ENCODE measurements at places on chromosomes 4 and X.

DNA sequence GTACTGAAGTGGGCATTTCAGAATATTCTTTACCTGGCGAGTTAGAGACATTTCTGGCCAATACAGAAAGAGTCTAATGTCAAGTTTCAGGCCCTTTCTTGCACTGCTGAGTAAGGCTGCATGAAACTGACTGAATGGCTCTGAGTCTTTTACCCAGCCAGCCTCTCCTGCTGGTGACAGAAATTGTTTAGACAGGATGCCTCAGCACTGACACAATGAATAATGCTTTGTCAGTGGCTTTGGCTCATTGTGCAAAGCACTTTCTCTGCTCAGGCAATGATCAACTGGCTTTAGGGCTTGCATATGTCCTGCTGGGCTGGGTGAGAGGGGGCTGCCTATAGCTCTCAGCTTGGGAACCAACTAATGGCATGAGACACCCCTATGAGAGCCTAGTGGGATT lies 45.5 kb downstream of the CLNK start:
- DNase-seq: no peak

- no peak for DNase-seq
These were observed 136.8 kb downstream of the ANAPC4 start for GRCh38 chr4:25513814-25514213.

GRCh38 chrX:9919632-9920172 lies 47.5 kb upstream of the CLDN34 start:
- no peak for DNase-seq

DNA sequence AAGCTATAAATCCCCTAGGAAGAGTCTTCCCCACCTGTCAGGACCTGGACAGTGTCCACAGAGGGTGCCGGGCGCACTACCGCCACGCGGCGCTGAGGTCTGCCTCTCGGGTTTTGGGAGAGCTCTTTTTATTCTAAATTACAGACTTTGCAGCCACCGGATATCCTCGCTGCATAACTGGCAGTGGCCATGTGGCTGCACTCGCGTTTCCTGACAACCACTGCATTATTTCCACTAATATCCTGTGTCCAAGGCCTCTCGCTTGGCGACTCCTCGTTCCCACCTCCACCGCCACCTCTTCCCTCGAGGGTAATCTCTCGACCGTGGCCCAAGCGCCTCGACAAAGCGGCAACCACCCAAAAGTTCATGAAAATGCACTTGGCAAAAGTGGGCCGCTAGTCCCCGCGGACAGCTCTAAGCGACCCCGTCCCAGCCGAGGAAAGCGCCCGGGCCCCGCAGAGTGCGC lies 512 bp upstream of the TMEM131L start:
- peak; percentile 55 for DNase-seq

DNA sequence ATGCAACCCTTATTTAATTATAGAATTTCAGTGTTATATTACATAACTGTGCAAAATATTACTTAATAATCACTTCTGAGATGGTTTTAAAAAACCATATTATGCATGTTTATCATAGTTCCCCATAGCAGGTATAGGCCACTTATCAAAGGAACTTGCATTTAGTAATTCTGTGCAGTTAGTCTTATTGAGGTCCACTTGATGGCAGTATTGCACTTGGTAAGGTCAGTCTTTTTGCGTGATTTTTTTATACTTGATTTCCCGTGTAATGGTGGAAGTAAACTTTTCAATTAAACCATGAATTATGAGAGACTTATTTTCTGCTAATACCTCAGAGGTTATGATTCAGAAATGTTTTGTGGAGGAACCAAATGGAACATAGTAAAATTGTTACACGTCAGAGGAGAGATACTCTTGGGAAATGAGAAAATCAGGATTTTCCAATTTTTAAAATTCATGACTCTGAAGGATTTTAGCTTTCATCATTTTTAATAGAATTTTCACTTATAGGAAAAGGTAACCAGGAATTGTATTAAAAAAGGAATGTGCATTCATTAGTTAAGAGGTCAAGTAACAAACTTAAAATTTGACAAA lies 230.0 kb downstream of the CCSER1 start:
- peak; percentile 71 for DNase-seq

DNA sequence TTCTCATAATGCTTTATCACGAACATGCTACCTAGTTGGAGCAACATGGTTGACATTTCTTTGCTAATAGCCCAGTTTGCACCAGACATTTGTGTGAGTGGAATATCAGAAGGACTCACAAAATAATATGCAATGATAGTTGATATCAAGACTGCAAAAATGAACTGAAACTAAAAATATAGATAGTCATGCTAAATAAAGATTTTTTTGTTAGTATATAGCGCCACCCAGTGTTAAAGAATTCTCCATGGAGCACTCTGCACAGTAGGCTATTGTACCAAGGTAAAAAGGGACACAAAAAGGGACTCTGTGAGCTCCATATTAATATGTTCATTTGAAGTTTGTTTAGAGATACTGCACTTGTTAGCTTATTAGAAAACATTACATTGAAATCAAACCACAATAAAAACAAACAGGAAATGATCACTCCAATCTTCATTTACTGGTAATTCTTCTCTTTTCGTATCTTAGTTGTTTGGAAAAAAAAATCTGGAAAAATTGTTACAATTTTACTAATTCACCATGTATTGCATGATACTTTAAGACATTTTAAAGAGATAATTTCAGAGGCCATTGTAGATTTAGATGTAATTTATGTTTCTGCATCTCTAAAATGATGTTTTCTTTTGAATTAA lies 1509.6 kb downstream of the ADGRL3 start:
- DNase-seq: peak; percentile 73

GRCh38 chrX:39421006-39421405 lies 619.7 kb downstream of the MID1IP1 start:
- no peak for DNase-seq

DNA sequence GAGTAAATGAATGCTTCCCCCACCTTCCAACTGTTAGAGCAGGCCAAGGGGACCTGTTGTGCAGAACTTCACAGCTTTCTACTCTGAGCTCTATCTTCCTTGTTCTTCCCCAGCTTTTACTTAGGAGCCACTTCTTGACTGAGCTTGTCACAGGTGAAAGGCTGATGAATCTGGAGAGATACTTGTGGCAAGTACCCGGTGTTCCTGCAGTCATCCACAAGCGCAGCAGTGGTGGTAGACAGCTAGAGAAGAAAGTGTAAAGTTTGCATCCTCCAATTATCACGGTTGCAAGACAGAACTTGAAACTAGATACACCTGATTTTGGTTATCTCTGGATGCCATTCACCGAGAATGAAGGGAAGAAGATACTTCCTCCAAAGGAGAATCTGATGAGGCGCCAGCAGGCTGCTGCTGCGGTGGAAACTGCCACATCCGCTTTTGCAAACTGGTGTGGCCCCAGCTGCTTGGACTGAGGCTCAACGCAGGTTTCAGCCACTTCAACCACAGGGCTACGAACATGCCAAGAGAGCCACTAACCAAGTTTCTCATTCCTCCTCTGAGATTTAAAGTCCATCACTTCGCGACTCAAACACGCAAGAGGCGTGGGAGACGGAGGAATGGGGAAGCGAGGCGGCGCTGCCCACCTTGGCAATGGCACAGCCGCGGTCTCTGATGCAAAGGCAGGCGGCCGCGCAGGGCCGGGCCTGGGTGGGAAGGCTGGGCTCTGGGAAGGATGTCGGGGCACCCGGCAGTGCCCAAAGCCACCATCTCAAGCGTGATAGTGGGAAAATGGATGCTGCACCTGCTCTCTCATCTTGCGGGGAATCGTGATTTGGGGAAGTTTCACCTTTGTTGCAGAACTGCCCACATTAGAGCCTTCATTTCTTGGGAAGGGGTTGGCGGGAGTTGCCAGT lies 1.3 kb upstream of the FHIP1A start:
- no peak for DNase-seq

DNA sequence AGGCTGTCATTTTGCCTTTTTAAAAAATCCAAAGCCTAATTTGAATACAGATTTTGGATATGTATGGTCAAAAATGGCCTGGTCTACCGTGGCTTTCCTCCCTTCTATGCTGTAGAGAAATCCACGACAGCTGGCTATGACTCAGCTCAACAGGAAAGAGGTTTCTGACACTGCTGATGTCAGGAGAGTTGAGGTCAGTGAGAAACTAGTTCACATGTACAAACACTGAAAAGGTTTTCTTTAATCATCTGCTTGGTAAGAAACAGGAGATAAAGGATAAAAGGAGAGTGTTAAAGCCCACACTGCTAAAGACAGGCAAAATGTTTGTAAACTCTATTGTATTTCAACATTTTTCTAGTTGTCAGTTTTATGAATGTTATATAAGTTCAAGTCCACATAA lies 113.9 kb downstream of the NYX start:
- no peak for DNase-seq

DNA sequence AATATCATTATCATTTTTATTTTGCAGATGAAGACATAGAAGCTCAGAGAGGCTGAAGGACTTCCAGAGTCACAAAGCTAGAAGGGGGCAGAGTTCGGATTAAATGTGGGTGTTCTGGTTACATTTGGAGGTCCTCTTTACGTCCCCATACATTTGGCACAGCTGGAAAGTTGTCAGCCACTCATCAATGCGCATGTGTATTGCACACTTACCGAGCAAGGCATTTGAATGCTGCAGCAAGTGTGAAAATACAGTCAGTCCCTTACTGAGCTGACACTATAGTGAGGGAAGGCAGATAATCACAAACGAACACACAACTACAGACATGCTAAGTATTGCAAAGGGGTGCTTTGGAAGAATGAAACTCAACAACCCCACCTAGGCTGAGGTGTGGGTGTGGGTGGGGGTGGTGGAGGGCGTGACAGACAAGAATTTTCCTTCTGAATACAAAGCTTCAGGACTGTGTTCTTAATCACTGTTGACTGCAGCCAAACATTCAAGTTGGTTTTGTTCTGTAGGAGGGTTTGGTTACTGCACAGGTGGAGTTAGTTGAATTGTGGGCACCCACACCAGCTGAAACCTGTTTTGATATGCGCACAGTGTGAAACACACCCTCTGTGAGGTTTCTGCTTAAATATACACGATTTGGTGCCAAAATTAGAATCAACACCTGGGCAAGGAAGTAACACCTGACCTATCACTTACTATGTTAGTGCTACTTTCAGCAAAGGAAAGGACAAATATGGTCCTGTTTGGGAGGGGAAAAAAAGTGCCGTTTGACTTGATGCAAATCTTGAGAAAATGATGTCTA lies 72.4 kb downstream of the COQ2 start:
- no peak for DNase-seq

DNA sequence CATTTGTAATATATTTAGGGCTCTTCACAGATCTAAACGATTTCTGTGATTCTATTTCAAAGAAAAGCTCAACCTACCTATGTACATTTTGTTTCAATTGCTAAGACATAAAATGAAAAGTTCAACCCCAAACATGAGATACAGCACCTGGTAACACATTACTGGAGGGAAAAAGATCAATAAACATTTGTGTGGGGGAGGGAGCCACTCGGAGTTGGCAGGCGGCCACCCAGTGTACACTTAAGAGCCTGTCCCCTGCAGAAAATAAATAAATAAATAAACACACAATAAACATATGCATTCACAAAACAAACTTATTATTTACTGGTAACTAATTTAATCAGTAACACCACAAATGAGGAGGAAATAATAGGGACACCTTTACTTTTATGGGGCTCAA lies 19.3 kb downstream of the PRSS48 start:
- peak; percentile 15 for DNase-seq

GRCh38 chr4:83890231-83890630 lies 354.3 kb downstream of the GPAT3 start:
- no peak for DNase-seq

DNA sequence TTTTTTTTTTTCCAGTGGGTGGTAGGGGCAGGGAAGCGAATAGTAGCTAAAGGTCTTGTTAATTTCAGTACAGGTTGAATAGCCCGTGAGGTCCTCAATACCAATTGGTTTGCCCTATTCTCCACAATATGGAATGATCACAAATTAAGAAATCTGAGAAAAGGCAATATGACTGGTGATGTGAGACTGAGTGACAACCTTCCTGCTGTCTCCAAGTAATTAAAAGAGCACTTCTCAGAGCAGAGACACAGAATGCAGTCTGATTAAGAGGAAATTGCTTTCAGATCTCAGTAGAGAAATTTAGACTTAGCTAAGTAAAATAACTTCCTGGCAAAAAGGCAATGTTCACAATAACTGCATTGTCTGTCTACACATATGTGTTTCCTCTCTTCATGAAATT lies 23.0 kb downstream of the GPR174 start:
- DNase-seq: no peak

- DNase-seq: no peak
These were observed 114.0 kb upstream of the ENPEP start for GRCh38 chr4:110361921-110362320.

- no peak for DNase-seq
These were observed 127.3 kb upstream of the CPEB2 start for GRCh38 chr4:14874990-14875389.

GRCh38 chr4:76582074-76582816 lies 147.2 kb downstream of the SHROOM3 start:
- no peak for DNase-seq

DNA sequence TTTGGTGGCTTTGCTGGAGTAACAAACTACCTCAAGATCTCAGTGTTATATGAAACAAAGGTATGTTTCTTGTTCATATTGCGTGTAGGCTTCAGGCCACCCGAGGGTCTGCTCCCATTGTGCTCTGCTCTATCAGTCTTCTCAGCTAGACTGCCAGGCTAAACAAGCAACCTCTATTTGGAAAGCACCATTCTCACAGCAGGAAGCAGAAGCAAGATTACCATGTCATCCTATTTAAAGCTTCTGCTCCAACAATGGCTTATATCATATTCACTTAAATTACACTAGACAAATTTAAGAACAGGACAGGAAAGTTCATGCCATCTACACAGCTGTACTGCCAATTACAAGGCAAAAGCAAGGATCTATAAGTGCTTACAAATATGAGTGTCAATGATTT lies 385.8 kb downstream of the PPARGC1A start:
- no peak for DNase-seq

GRCh38 chrX:119512146-119512800 lies 44.0 kb downstream of the SLC25A5 start:
- peak; percentile 78 for DNase-seq

GRCh38 chrX:119636419-119636818 lies 30.2 kb upstream of the NKRF start:
- no peak for DNase-seq

DNA sequence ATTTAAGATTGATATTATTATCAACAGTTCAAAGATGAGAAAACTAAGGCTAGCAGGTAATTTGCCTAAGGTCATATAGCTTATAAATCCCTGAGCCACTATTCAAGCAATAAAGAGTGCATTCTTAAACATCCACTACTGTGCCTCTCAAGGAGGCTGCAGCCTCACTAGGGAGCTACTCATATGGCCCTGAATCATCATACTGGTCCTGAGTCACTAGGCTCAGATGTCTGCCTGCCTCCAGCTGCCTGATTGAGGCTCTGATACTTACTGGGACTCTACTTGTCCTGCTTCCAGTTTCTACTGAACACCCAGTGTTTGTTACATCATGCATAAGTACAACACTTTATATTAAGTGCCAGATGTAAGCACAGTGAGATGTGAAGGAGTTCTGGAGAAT lies 110.7 kb downstream of the AASDH start:
- DNase-seq: no peak

Data from NCI-H1092 treated with DMSO at 0.1 percent for 48 hours (cell line).